ENCODE measurements at places on chromosomes 1 and 21.

GRCh38 chr1:210476730-210477129 is 148.0 kb downstream of the HHAT start:
- DNase-seq: no peak

GRCh38 chr1:66764994-66765578 is 12.8 kb downstream of the DYNLT5 start:
- peak; percentile 24 for DNase-seq

- DNase-seq: no peak
These were observed 101.8 kb downstream of the APP start for GRCh38 chr21:26068776-26069175.

- DNase-seq: no peak
These were observed 43.2 kb downstream of the PHACTR4 start for GRCh38 chr1:28412731-28413130.

DNA sequence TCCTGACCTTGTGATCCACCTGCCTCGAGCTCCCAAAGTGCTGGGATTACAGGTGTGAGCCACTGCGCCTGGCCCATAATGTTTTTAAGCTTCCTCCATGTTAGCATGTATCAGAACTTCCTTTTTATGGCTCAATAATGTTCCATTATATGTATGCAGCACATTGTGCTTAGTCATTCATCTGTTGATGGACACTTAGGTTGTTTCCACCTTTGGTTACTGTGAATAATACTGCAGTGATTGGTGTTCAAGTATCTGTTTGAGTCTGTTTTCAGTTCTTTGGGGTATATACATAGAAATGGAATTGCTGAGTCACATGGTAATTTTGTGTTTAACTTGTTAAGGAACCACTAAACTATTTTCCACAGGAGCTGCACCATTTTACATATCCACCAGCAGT is 17.7 kb downstream of the CMPK1 start:
- no peak for DNase-seq

DNA sequence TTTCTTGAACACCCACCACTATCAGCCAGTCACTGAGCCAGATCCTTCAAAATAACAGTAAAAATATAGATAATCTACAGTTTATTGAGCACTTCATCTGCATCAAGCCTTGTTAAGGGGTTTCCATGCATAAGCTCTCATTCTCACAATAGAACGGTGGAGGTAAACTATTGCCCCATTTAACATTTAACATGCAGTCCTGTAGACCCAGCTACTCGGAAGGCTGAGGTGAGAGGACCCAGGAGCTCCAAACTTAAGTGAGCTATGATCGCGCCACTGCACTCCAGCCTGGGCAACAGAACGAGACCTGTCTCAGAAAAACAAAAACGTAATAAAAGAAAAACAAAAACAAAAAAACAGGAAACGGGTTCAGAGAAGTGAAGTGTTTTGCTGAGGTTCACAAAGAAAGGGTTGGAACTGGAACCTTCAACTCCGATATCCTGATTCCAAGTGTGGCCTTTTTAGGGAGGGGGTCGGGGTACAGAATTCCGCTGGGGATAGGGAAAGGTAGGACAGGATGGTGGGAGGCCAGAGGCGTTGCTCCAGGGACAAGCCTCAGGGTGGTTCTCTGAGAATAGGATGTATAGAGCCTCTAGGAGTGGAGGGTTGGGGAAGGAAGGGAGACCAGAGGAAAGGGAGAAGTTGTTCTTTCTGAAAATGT is 11.6 kb upstream of the SESN2 start:
- no peak for DNase-seq

DNA sequence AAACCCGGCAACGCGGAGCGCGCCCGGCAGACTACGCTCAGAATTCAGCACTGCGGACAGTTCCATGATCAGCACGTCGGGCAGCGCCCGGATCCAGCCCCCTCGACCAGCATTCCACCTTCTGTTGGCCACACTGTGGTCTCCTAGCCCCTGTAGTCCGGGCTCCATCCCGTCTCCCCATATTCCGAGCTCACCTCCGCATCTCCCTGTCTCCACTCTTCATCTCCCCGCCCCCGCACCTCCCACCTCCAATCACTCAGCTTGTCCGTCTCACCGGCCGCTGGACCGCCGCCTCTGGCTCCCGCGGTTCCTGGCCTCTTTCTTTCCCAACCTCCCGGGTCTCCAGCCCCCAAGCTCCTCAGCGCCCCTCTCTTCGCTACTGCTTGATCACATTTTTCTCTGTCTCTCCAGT is 500 bp downstream of the EPHA10 start:
- no peak for DNase-seq

GRCh38 chr1:23371987-23372880 is 2.6 kb upstream of the ZNF436 start:
- no peak for DNase-seq

DNA sequence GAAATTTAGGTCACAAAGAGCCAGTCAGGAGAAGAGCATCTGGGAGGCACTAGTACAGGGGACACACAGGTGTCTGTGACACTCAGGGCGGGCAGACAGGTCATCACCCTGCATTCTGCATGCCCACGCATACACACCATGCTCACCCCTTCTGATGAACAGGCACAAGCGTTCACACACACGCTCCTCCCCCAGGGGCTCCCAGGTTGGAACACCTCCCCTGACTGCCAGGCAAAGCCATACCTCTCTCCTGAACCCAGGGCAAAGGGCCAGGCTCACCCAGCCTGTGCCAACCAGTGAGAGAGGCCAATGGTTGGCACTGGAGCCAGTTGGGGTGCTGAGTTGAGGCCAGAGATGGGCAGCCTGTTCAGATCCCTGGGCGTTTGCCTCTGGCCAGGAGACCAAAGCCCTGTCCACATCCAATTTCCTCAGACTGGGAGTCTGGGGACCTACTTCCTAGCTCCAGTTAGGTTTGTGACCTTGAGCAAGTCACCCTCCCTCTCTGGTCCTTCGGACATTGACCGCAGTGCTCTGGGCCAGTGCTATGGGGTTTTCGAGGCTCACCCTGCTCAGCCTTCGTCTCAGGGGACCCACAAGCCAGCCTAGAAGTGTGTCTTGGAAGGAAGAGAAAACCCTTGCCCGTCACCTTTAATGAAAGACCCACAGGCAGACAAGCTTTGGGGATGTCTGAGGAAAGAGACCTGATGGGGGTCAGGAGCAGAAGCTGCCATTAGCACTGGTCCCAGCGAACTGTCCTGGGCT is 5.8 kb upstream of the LAD1 start:
- DNase-seq: no peak

GRCh38 chr1:59678493-59679228 is 136.1 kb upstream of the HOOK1 start:
- no peak for DNase-seq

GRCh38 chr1:236035681-236036101 is 29.2 kb downstream of the NID1 start:
- DNase-seq: no peak

DNA sequence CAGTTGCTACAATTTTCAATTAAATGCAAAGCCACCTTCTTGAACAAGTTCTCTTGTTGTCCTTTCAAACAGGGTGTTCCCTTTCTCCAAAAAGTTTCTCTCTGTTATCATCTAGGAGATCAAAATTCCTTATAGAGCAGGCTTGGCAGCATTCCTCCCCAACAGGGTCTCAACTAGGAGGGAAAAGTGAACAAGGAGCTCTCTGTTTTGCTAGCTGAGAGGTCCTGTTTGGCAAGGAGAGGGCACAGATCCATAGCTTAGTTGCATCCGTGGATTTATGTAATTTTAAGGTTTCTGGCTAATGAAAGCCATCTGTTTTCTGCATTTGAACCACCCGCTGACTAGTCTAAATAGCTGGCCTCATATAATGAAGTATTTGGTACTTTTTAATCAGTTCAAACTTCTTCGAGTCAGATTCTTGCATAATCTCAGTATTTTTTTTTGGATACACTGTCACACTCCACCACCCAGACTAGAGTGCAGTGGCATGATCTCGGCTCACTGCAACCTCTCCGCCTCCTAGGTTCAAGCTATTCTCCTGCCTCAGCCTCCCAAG is 54.0 kb downstream of the APP start:
- DNase-seq: no peak

GRCh38 chr1:173628888-173629287 is 6.2 kb upstream of the TEX50 start:
- DNase-seq: no peak

- peak; percentile 5 for DNase-seq
These were observed 76.9 kb downstream of the CLIC6 start for GRCh38 chr21:34745557-34746255.
